ENCODE measurements at places on chromosomes 11 and 22.
A peak's percentile ranks its signal among the peaks of the same experiment; 100 is the strongest.

DNA sequence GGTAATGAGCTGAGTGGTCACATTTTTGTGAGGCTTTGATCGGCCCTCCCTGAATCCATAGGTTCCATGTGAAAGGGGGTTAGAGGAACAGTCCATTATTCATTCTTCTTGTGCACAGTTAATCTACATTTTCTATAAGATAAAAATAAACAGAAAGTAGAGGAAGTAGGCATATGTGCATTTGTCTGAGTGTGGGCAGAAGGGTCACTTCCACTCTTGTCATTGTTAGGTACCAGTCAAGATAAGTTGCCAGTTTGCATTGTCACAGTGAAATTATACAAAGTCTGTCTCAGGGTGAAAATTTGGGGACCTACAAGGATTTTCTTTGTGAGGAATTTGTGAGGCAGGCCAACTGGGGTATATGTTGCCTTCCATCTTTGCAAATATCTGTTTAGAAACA lies 4.6 kb upstream of the APOL4 start:
- DNase-seq = no peak

- DNase-seq = no peak
These were observed 36.6 kb downstream of the KCNJ1 start for GRCh38 chr11:128830290-128831173.

- DNase-seq = no peak
These were observed 51.3 kb downstream of the MYH9 start for GRCh38 chr22:36336246-36337182.

- no peak for DNase-seq
These were observed 37.0 kb downstream of the CDPF1 start for GRCh38 chr22:46213052-46213451.

DNA sequence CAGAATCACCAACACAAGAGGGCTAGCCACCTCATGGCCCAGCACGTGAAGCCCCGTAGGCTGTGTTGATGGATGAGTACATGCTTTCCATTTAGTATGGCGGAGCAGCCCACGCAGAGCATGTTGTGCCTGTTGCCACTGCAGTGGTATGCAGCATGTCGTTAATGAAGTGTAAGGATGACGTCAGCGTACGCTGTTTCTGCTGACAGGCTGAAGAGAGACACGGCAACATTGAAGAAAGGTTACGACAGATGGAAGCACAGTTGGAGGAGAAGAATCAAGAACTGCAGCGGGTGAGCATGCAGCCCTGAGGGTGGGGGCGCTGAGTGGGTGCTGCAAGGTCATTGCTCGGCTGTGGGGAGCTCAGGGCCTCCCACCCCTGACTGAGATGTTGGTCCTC lies 62.8 kb downstream of the PPFIA1 start:
- no peak for DNase-seq

GRCh38 chr11:95144313-95145235 lies 54.9 kb downstream of the ENDOD1 start:
- no peak for DNase-seq

DNA sequence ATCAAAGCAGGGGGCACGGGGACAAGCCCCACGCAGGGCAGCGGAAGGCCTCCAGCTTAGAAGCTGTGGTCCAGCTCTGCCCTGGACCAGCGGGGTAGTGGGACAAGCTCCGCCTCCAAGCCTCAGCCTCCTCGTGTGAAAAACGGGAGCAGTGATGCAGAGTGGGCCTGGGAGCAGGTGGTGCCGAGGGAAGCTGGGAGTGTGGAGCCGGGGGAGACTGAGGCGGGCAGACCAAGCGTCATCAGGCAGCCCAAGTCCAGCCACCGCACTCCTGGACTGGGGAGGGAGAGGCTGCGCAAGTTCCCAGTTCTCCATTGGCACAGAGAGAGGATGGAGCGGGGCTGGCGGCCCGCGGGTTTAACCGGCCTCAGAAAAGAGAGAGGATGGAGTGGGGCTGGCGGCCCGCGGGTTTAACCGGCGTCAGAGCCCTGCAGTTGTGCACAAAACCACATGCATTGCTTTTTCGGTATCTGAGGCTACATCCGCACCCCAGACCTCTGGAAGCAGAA lies 68.1 kb upstream of the PHF21B start:
- DNase-seq = no peak

- no peak for DNase-seq
These were observed 157.3 kb downstream of the AASDHPPT start for GRCh38 chr11:106234794-106235193.

- no peak for DNase-seq
These were observed 135.0 kb upstream of the NECTIN1 start for GRCh38 chr11:119863851-119864601.

DNA sequence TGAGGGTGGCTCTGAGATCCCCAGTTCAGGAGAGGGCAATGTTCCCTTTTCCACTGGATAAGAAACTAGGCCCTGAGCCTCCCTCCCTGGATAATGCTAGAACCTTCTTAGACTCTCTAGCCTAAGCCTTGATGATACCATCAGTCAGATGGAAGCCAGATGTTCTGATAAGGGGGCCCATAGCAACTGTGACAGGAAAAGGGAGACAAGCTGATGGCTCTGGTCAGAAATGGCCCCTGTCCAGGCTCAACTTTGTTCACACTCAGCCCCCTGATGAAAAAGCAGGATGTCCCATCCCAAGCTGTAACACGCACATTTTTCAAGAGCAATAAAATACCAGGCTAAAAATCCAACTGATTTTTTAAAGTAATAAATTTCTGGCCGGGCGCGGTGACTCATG lies 7.2 kb upstream of the OAF start:
- no peak for DNase-seq

GRCh38 chr11:47955061-47955755 lies 25.2 kb upstream of the PTPRJ start:
- no peak for DNase-seq

DNA sequence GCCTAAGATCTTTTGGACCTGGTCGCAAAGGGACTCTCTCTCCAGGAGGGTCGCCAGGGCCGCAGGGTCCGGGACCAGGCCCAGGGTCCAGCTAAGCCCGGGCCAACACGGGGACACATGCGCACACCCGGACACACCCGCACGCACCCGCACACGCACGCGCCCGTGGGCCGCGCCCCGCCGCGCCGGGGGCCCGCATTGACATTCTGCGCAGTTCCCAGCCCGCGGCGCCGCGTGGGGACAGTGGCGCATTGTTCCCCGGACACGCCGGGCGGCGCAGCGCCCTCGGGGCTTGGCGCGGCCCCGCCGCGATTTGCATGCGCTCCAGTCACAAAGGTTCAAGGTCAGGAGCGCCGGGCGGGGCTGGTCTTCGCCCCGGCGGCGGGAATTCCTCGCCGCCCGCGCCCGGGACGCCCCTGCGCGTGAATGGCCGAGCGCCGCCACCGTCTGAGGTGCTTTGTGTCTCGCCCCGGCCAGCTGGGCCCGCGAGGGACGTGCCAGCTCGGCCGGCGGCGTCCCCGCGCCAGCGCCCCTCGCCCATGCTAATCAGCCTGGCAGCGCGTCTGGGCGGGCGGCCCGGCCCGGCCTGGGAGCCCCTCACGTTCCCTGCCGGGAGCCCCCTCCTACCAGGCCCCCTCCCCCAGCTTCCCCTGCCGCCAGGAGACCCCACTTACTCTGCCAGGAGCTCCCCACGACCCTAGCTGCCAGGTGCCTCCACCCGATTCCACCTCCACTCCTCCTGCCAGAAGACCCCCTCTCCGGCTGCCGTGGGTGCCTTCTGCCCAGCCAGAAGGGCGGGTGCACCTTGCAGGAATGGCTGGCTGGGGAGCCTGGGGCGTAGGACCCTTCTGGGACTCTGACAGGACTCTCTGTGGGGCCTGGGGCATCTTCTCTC lies 50.5 kb upstream of the WNT7B start:
- DNase-seq = no peak

- DNase-seq = no peak
These were observed 89.7 kb downstream of the LARGE2 start for GRCh38 chr11:46012185-46012584.

GRCh38 chr11:73493956-73494598 lies 103.8 kb downstream of the FAM168A start:
- peak; percentile 25 for DNase-seq

DNA sequence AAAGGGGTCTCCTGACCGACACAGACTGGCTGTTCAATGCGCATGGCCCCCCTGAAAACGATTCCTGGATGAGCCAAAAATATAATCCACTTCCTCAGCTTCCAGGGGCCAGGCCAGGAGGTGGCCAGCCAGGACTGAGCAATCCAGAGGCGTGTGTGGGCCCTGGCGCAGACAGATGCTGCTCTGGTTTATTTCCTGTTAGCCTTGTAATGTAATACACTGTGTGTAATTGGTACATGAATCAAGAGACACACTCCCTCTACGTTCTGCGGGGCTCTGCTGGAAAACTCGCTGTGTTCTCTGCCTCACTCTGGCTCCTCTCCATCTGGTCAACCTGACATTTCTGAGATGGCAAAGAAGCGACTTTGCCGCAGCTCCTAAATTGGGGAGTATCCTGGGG lies 26.3 kb upstream of the ISX start:
- no peak for DNase-seq

DNA sequence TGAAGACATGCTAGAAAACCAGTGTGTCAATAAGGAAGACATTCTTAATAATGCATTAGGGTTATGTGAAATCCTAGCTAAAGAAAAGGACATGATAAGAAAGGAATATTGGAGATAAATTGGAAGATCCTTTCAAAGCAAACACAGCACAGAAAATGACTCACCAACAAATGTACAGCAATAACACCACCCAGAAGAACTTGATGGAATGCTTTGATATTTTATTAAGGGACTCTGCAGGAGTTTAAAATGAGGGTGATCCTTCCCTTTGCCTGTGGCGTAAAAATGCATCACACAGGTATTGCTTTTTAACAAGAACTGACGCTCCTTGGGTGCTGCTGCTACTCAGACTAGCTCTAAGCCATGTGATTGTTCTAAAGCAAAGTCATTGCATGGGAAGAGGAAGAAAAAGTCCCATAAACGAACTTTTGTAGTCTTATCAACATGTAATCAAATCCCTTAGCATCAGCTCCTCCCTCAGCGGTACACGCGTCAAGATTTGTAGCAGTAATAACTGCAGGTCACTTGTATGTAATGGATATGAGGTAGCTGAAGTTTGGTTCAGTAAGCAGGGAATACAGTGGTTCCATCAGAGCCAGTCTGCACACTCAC lies 48.4 kb upstream of the EED start:
- no peak for DNase-seq

- no peak for DNase-seq
These were observed 8.8 kb upstream of the LINC01488 start for GRCh38 chr11:69472541-69473275.

Measured in fibroblast of skin of left biceps (primary cell).